ENCODE measurements at places on chromosomes 6 and 20. TPM values are rescaled to one million over a fixed set of nuclear protein-coding genes. Genes with fewer than 3 reads are reported as not detected.

ANKEF1 gene
- 0.27 TPM for polyA plus RNA-seq

GHRH gene
- polyA plus RNA-seq, result not detected

GPX5 gene
- not detected for polyA plus RNA-seq

ADGRB3 gene
- polyA plus RNA-seq, result 0.67 TPM

ULBP1 gene
- polyA plus RNA-seq, result 0.33 TPM

FAM184A gene
- 0.18 TPM for polyA plus RNA-seq

FITM2 gene
- polyA plus RNA-seq, result 60.6 TPM

RAB44 gene
- polyA plus RNA-seq, result not detected

PAX1 gene
- polyA plus RNA-seq, result not detected

TMEM217 gene
- 0.15 TPM for polyA plus RNA-seq

All from heart left ventricle (tissue), 16 donors.